ENCODE measurements at places on chromosomes 7 and 10.

GRCh38 chr10:109618748-109619147 lies 304.6 kb downstream of the XPNPEP1 start:
- DNase-seq, result no peak

DNA sequence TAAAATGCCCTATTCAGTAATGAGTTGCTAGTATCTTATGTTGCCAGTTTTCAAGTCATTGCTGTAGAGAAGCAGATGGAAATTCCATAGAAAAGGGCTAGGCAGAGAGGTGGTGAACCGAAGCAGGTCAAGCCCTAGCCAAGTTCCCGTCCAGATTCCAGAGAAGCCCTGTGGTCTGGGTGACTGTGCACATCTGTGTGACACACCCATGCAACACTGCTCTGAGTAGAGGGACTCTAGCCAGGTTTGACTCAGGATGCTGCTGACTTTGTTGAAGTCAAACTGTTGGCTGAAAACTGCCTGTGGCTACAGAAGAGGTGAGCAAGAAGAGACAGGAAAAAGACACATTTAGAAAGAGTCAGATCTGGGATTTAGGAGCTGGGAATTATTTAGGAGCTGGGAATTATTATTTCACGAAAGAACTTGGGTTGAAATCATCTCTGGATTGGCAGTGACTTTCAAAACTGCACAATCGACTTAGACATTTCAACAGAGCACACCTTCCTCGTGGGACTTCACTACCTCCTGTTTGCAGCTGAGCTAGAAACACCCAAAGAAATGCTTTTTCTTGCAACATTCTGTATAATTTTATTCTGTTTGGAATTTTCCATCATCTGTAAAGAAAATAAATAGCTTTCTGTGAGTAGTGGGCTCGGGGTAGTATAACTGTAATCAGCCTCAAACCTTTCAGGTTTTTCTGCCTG lies 149.1 kb upstream of the PRKCQ start:
- DNase-seq, result no peak

DNA sequence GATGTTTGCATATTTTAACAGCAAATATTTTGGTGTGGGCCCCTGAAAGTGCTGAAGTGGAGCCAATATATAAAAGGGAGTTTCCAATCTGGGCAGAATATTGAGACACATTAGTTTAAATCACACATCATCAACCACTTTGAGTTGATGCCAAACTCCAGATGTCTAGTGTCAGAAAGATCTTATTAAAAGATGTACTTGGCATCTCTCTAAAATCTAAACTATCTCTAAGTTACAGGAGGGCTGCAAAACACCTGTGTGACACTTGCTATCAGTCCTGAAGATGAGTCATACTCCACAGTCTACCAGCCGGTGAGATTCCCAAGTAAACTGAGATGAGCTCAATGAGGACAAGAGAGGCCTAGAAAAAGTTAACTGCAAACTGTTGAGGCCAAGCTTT lies 11.4 kb downstream of the JAZF1 start:
- no peak for DNase-seq

- no peak for DNase-seq
Observed at GRCh38 chr7:135661311-135662122, 797 bp upstream of the STMP1 start.

DNA sequence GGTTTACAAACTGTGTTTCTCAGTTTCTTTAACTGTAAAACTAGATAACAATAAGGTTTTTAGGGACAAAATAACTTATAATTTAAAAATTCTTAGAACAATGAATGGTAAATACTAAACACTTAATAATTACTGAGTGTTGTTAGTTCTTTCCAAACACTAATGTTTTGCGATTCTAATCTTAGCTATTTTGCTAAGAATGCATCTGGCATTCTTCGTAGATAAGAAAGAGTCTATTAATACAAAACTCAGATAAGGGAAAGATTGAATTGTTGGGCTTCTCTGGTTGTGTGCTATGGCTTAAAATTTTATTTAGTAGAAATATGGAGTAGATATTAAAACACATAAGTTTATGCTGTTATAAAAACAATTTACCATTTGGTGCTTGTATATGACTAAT lies 45.4 kb downstream of the TMEM229A start:
- DNase-seq, result no peak

- no peak for DNase-seq
Observed at GRCh38 chr7:18835001-18835690, 282.3 kb downstream of the TWIST1 start.

DNA sequence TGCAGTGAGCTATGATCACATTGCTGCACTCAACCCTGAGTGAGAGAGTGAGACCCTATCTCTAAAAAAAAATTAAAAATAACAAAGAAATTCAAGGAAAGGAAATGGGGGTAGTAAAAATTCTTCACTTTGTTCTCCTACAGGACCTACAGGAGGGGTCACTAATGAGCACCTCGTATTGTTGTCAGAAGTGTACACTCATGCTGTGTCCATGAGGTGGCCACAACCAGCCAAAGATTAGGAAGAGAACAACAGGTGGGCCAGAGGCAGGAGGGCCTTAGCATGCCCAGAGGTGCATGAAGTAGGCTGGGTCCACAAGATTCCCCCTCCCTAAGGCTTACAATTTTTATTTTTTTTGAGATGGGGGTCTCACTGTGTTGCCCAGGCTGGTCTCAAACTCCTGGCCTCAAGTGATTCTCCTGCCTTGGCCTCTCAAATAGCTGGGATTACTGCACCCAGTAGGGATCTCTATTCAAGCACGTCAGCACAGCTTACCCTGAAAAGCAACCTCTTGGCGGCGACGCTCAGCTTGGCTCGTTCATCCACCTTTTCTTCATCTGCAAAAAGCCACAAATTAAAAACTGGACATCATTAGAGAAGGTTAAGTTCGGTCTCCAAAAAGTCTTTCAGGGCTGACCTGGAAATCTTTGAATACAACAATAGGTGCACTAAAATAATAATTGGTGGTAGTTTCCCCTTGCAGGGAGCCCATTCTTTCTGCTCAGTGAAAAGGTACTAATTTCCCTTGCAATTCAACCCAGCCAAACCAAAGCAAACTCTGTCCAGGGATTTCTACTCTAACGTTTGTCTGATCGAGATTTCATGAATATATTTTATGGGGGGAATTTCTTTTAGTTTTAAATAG lies 104.4 kb downstream of the SVIL start:
- DNase-seq, result no peak

GRCh38 chr7:158976849-158977593 lies 120.7 kb downstream of the DYNC2I1 start:
- DNase-seq, result peak; percentile 68

DNA sequence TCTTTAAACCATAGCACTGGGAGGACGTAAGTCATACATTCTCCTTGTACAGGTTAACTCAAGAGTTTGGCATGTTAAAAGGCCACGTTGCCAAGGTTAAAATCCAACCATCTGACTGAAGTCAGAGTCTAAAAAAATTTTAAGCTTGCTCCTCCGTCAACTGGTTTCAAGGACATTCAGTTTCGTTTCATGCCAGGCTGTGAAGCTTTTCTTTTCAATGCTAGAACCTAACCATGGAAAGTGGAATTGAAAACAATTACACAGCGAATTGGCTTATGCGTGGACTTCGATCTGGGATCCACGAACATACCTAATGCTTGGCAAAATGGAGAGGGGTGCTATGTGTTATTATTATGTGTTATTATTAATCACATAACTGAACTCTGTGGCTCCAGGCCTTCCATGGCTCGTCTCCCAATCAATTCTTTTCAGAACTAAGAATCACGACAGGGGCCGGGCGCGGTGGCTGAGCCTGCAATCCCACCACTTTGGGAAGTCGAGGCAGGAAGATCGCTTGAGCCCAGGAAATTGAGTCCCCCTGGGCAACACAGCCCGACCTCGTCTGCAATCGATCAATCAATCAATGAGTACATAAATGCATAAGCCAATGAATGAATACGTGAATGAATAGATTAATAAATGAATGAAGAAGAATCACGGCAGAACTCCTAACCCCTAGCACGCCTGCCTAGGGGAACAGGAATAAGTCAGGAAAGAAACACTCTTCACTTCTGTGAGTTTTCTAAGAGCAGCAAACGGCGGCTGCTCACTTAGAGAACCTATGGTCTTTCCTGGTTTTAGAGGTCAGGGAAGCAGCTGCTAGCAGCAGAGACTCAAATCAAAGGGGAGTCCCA lies 733 bp upstream of the ARL5B start:
- no peak for DNase-seq

DNA sequence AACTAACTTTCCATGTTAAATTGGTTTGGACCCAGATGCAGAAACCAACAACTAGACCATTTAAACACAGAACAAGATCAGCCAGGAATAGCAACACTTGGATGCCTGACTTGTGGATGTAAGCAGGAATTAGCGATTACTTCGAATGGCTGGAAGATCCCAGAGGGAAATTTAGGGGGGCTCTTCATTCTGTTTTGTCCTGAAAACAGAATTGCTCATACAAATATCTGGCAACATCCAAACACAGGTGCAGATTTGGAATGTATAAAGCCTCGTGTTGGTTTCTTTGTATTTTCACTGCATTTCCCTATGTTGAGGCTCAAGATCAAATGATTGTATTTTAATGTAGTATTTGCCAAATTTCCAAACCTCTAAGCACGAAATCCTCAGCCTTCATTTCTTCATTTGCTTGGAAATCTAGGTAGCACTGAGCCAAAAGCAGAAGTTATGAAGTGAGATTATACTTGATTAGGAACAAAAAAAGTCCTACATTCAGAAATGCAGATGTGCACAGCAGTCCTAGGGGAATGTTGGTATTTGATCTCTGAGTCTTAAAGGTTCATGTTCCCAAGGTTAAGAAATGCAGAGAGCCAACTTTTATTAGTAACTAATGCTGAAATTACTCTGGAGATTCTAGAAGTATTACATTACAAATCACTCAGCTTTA lies 248.7 kb upstream of the TCF7L2 start:
- peak; percentile 45 for DNase-seq

DNA sequence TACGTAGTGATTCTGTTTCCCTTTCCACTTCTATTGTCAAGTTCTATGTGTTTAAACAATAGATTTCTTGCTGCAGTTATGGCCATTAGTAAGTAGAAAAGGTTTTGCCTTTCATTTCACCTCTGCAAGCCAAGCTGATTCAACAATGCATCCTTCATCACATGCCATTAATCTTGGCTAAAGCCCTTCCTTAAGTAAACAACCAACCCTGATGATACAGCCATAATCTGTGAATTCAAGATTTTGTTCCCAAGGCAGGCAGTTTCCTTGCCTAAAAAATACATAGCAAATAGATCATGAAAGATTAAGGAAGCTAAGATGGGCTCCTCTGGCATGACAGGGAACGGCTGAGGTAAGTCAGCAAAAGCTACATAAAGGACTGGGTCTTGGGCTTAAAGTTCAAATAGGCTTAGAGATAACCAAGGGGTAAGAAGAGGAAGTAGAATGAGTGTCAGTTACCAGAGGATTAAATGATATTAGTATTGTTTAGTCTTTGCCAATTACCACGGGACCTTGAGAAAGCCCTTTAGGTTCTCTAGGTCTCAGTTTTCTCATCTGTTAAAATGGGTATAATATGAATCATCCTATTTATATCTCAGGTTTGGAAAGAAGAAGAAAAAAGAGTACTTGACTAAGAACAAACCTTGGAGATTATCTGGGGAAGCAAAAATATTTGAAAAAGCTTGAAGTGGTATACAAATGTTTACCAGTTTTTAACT lies 35.9 kb upstream of the ANK3 start:
- DNase-seq, result no peak

- no peak for DNase-seq
Observed at GRCh38 chr10:70585578-70586169, 16.9 kb downstream of the PRF1 start.

GRCh38 chr7:36039243-36039642 lies 113.8 kb upstream of the EEPD1 start:
- DNase-seq, result no peak

DNA sequence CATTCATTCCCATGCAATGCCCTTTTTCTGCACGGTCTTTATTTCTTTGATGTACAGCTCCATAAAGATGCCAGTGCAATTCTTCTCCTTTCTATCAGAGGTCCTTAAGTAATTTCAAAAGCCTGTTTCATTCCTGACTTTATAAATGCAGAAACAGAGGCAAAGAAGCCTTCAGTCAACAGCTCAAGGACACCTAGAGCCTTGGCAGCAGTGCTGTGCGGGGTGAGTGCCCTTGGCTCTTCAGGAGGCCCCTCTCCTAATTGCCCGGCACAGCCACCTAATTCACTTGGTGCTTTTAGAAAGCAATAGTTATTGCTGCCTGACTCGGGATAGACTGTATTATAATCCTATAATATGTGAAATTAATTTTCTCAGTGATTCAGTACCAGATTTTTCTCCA lies 169.6 kb upstream of the KLF6 start:
- no peak for DNase-seq

All from left hindlimb (tissue), 1 donor.